Ovary (tissue), 10 donors: ENCODE measurements at places on chromosomes 7 and 10. TPM values are rescaled to one million over a fixed set of nuclear protein-coding genes. Genes with fewer than 3 reads are reported as not detected.

Gene LLCFC1
- not detected for total RNA-seq

Gene SNX10
- 6.0 TPM for total RNA-seq

GRCh38 chr7:136998495-136998894 lies 130.0 kb downstream of the CHRM2 start:
- DNase-seq = no peak

GRCh38 chr10:116634126-116634975 lies 13.6 kb downstream of the PNLIPRP2 start:
- DNase-seq = no peak

DNA sequence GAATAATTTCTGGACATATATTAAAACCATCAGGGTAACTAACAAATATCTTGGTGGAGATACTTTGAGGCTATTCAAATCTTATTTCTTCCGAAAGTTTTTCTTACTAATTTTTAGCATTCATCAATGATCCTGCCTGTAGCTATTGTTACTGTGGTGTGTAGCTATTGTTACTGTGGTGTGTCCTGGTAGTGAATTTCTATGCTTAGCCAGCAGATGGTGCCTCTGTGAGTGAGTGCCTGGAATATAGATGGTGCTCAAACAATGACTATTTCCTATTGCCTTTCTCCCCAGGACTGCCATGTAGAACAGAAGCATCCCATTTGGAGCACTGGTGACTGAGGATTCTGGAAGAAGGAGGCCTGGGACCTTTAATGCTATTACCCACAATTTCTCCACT lies 245.7 kb downstream of the CCSER2 start:
- no peak for DNase-seq

DNA sequence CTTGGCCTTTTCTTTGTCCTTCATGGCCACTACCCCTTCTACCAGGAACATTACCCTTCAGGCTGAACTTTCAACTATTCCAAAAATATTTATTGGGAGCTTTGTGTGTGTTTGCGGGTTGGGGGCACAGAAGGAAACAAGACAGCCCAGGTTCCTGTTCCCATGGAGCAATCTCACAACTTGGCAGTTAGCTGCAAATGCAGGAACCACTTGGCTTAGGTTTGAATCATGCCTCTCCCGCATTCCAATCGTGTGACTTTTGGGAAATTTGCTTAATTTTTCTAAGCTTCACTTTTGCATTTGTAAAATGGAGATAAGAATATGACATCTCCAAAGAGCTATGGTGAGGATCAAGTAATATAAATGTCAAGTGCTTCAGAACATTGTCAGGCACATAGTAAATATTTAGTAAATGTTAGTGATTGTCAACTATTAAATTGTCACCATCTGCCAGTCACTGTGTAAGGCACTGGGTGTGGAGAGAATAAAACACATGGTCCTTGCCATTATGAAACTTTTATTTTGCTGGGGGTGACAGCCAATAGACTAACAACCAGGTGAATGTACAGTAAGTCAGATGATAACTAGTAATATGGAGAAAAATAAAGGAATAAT lies 277.1 kb downstream of the SNX13 start:
- no peak for DNase-seq

- peak; percentile 91 for DNase-seq
These were observed 439 bp upstream of the EMX2 start for GRCh38 chr10:117541909-117542705.

DNA sequence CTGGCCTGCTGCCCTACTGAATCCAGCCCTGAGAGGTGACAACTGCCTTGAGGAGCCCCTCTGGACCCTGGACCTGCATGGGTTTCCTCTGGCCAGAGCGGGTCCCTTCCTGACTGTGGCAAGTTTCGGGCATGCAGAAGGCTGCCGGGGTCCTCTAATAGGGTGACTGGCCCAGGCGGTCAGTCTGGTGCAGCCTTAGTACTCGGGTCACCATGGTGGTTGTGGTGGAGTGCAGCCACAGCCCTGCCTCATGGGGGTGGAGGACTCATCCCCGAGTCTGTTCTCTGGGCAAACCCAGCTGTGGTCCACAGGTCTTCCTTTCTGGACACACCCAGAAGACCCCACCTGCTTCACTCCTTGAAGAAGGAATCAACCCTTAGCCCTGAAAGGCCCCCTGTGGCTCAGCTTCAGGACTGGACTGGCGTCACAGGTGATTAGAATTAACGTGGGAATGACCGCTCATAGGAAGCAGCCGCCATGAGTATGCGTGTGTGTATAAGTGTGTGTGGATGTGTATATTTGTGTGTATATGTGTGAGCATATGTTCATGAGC lies 28.7 kb downstream of the RAMP3 start:
- no peak for DNase-seq
